ENCODE measurements at places on chromosomes 6 and 20.

GRCh38 chr6:137706083-137706750 lies 160.8 kb upstream of the TNFAIP3 start:
- no peak for DNase-seq

GRCh38 chr6:38378801-38379200 lies 260.9 kb downstream of the BTBD9 start:
- DNase-seq = no peak

DNA sequence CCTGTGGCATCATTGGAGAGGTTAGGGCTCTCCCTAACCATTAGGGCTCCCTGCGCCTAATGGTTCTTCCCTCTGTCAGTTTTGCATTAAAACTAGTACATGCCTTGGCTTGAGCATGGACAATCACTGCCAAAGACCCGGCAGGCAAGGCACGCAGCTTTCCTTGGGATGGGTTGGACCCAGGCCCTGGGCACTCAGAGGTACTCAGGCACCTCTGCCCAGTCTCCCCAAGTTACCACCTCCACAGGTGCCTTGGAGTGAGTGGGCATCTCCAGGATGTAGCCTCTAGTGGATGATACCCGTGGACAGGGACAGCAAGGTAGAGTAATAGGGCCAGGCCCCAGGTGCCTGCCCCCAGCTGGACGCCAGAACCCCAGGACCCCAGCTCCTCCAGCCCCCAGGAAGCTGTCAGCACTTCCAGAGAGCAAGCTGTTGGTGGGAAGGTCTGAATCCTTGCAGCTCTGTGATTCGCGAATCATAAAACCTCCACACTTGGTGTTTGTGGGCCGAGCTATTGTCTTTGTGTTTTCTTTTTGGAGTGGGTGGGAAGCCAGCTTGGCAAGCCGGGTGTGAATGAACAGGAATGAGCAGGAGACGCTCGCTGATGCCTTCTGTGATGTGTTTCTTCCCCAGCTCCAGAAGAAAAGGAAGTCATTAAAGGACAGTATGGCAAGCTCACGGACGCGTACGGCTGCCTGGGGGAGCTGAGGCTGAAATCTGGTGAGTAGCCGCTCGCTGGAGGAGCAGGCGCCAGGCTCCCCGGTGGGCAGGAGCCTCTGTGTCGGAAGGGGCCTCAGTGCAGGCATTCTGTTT lies 35.1 kb downstream of the SYNJ2 start:
- no peak for DNase-seq

- DNase-seq = no peak
Observed at GRCh38 chr20:17482536-17482935, 48.6 kb downstream of the BFSP1 start.

- no peak for DNase-seq
Observed at GRCh38 chr20:62832212-62832922, 15.5 kb downstream of the COL9A3 start.

- peak; percentile 67 for DNase-seq
Observed at GRCh38 chr6:33585403-33586107, 5.5 kb upstream of the BAK1 start.

DNA sequence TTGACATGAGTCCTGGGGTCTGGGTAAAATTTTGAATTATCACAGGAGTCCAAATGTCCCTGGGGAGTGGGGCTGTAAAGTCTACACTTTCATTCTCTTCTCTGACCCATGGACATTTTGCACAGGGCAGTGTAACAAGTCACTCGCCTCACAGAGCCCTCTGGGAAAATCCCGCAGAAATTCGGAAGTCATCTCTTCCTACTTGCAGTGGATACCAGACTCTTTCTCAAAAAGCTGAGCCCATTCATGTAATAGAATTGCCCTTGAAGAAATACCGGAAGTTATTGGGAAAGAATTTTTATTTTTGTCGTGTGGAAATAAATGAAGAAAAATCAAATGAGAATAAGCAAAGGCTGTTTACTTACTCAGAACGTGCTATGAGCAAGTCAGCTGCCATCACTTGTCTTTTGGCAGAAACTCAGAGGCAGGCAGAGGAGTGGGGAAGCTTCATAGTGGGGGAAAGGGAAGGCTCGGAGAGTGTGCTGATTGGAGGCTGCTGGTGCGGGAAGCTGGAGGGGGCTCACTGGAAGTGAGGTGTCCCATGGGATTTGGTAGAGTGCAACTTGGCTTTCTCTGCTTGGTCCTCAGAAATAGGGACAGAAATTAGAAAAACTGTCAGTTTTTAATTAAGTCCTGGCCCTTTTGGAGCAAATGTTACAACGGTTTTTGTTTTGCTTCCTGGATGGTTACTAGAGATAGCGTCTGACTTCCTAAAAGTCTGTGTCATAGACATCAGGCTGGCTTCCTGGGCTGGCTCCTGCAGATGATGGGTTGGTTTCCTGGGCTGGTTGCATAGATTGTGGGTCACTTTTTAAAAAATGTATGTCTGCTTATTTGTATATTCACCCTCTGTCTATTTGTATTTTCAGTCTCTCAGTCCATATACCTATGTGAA lies 79.8 kb upstream of the EEF1E1 start:
- no peak for DNase-seq

- DNase-seq = no peak
Observed at GRCh38 chr6:81589465-81590313, 162.8 kb downstream of the TENT5A start.

DNA sequence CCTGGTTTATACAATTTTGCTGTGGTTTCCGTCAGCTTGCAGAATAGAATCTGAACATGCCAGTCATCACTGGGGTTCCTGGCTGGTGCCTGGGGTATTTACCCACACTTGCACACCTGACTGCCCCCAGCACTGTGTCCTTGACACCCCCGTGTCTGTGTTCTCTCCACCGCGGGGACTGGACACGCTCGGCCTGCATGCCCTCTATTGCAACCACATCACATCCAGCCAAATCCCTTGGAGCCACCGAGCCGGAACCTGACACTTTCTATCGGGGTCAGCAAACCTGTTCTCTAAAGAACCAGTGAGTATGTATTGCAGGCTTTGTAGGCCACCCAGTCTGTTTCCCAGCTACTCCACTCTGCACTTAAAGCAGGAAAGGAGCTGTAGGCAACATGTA lies 527.5 kb downstream of the PRKN start:
- no peak for DNase-seq

DNA sequence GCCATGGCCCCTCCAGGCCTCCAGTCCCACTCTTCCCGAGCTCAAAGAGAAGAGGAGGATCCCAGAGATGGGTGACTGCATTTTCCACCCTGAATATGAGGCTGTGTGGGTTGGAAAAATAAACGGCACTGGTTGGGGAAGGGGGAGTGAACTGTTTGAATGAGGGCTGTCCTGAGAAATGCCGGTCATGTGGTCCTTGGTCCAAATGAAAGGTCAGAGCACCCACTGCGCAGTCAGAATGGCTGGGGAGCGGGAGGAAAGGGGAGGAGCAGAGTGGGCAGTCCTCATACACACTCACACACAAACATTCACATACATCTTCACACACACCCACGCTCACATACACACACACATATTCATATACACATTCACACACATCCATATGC lies 83.1 kb downstream of the MRPL14 start:
- no peak for DNase-seq

DNA sequence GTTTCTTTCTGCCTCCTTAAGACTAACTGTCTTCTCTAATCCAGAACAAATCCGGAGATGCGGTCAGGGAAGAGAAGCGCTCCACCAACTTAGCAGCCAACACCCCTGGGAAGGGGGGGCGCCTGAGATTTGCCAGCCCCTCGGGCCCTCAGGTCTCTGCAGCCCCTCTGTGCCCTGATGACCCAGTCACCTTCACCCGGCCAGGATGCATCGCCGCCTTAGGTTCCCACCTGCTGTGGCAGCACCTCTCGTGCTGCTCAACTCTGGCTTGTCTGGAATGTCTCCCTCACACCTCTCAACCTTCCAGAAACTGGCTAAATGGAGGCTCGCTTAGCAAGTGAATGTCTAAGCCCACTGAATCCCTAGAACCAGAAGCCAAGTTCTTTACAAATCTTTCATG lies 28.0 kb upstream of the AAR2 start:
- DNase-seq = no peak

Data from stimulated activated CD4-positive, alpha-beta T cell treated with anti-CD3 and anti-CD28 coated beads, TNF-alpha, amount 100 ng/mL, for 24 hours (primary cell).